Activated T-helper 2 cell treated with anti-CD3 and anti-CD28 coated beads, Interferon-gamma antibody, Interleukin-2, Interleukin-4, amounts not matched to agents 10 μg/mL and 5 μg/mL and 100 μg/mL, durations not matched to agents 14 hours and 24 hours and 36 hours (primary cell): ENCODE measurements at places on chromosomes 6 and 20. TPM values are rescaled to one million over a fixed set of nuclear protein-coding genes. Genes with fewer than 3 reads are reported as not detected.

COL21A1 gene
- total RNA-seq, result not detected in 2 replicates

GRCh38 chr6:12289365-12289919 is 719 bp upstream of the EDN1 start:
- peak; percentile 26 for DNase-seq

CRYBG1 gene
- 27.5 and 27.6 TPM in 2 replicates for total RNA-seq

DNA sequence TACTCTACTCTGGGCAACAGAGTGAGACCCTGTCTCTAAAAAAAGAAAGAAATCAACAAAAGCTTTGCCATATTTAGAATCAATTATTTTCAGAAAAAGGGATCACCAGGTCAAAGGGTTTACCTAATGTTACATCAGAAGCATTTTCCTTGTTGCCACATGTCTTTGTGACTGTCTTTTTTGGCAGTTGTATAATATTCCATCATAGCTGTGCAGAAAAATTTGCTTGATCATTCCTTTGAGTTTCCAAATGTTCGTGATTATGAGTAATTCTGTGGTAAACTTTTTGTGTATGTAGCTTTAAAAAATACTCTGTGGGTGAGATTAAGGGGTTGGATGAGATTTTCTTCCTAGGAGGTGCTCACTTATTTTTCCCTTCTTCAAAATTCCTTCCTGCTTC is 26.4 kb downstream of the PNPLA1 start:
- DNase-seq, result no peak

GRCh38 chr6:139429580-139430145 is 55.2 kb upstream of the CITED2 start:
- DNase-seq, result no peak

DNA sequence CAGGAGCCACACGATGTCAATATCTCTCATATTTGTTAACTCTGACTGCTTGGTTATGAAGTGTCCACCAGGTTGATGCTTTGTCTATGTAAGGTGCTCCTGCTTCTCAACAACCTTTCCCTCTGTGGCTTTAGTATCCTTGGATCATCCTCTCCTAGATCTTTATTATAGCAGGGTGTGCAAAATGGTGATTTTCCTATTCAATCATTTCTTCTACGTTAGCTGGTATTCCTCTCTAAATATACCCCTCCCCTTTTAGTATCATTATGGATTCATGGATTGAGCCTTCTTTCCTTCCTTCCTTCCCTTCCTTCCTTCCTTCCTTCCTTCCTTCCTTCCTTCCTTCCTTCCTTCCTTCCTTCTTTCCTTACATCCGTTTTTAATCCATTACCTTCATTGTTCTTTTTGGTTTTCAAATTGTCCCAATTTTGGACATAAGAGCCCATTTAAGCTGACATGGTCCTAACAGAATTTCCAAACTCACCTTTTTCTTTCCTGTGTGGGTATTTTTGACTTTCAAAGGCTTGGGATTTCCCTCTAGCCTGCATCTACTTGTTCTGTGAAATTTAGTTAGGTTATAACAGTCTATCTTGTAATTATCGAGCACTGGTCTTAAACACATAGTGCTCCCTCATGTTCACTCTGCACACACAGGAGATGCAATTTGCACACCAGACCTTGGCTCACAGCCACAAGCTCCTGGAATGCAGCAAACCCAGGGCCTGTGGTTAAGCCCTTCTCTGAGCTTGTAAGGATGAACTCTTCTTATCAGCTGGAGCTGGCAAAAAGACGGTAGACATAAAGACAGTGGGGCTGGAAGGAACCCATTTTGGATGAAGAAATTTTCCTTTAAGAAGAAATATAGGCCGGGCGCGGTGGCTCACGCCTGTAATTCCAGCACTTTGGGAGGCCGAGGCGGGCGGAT is 109.9 kb downstream of the SLC24A3 start:
- no peak for DNase-seq

RMND1 gene
- total RNA-seq, result 18.5 and 20.5 TPM in 2 replicates

PLEKHG1 gene
- total RNA-seq, result 1.6 and 1.8 TPM in 2 replicates

DDX43 gene
- total RNA-seq, result 0.28 and 0.52 TPM in 2 replicates

SDC4 gene
- total RNA-seq, result 133 and 136 TPM in 2 replicates

DNA sequence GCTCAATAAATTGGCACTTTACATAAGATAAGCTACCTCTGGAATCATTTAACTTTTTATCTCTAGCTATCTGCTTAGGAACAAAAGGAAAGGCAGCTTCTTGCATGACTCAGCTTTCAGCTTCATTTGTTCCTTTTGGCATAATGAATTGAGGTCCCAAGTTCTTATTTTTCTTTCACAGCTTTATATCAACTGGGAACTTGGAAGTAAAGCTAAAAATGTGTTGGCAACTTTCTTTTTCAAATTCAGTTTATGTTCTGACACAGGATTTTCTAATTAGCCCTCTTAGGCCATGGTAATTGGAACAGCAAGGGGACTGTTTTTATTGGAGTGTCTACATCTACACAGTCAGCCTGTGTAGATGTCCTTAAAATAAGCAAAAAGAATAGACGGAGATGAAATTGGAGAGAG is 55.2 kb upstream of the MRAP2 start:
- DNase-seq, result no peak

TASP1 gene
- 9.6 and 11.3 TPM in 2 replicates for total RNA-seq

PBOV1 gene
- total RNA-seq, result not detected in 2 replicates

DNA sequence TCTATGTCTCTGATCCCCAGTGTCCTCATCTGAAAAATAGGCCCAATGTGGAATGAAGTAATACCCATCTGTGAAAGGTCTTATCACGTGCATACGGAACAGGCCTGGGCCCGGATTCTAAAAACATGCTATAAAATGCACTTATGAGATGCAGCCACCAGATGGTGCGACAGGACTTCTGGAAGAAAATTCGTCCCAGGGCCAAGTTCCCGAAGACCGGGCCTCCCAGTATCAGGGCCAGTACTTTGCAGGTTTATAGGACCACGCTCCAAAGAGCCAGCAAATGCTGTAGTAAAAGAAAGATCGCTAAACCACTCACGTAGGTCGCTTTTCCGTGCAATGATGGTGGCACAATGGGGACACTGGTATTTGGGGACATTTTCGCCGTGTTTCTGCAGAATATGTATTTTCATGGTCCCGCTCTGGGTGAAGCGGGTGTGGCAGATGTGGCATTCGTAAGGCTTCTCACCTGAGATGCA is 10.6 kb downstream of the CTCFL start:
- DNase-seq, result no peak
